Activated naive CD8-positive, alpha-beta T cell treated with anti-CD3 and anti-CD28 coated beads, Interleukin-2, amount 50 U/mL, for 24 hours (primary cell): ENCODE measurements at places on chromosomes 7 and 10.

GRCh38 chr10:56296618-56297017, 64.4 kb downstream of the ZWINT start:
- no peak for DNase-seq

DNA sequence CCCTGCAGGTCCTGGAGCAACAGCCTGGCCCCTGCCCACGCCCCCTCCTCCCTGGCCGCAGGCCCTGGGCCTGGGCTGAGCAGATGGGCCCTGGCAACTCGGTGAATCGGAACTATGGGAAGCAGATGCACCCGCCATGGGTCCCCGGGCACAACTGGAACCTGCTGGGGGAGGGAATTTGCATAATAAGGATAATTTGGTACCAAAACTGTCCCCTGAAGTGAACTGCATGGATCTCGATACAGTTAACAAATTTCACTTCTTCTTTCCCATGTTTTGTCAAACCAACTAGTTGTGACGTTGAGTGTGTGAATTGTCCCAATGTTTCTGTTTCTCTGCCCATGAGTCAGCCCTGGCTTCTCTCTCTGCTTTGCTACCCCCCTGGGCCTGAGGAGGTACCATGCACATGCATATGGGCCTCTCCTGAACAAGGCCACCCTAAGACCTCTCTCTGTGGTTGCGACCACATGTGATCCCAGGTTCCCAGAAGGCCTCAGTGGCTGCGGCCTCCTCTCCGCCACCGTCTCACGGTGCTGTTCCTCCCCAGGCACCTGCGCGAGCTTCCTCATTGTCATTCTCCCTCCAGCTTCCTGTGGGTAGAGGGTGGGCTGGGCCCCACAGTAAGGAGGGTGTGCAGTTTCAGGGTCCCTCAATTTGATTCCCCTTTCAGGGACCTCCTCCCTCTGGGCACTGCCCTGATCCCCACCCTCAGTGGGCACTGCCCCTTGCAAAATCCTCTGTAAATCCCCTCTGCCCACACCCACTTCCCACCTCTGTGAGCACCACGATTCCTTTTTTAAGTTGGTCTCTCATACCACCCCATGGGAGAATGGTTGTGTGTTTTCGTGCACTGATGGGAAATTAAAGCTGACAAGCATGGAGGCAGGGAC, 40.0 kb downstream of the FIGNL1 start:
- peak; percentile 57 for DNase-seq

DNA sequence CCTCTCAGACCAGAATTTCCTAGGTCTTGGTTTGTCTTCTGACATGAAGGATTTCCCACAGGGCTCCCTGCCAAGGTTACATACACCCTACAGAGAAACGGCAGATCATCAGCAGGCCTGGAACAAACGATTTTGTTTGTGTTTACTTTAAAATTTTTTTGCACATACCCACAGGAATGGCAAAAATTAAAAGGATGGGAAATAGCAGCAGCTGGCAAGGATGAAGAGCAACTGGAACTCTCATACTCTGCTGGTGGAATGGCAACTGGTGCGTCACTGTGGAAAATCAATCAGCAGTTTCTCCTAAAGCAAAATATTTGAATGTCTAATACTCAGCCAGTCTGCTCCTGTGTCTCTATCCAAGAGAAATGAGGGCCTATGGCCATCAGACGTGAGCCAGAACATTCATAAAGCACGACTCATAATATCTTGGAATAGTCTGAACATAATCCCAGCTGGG, 6.5 kb downstream of the BAIAP2L1 start:
- no peak for DNase-seq

GRCh38 chr10:99917963-99918825, 91.6 kb downstream of the DNMBP start:
- no peak for DNase-seq

DNA sequence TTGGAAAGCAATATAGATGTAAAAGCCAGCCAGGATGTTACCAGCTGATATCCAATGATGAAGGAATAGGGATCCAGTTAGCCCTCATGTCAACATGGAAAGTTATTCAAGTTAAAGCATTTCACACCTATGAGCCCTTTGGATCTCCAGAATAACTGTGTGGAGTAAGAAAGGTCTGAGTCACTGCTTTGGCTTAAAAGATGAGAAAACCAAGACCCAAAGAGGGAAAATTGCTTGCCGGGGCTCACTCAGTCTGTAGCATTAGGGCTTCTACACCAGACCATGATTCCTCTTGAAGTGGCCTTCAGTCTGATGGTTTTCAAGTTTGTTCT, 12.6 kb downstream of the LSM5 start:
- DNase-seq: no peak

DNA sequence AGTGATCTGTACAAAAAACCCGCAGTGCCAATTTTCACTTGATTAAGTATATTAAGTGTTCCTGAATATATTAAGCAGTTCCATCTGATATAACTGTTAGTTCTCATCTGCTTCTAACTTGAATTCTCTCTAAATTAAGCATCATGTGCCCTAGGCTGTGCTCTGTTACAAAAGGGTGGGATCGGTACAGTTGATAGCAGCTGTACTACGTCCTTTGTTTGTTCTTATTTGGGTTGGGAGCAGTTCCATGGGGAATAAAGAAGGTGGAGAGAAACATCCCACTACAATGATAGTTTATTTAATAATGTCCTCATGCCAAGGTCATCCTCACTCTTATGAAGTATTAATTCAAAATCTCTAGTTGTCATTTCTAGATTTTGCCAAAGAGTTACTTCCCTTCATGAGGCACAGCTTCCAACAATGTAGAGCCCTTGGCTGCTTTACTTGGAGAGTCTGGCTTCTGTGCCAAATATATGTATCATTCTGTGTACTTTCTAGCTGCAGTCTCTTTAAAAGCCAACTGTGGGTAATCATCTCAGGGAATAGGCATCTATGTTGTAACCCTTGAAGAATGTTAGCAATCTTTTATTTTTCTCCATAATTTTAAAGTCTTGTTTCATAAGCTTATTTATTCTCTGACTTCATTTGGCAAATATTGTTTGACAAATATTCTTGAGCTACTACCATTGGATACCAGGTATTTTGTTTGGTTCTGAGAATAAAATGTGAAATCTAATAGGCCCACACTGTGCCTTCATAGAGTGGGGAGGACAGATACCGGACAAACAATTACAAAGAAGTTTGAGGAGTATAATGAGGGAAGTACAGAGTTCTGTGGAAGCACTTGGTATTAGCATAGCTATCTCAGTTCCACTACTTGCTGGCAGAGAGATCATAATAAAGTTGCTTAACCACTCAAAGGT, 22.4 kb upstream of the AHR start:
- no peak for DNase-seq

GRCh38 chr7:79377097-79377496, 76.4 kb downstream of the MAGI2 start:
- no peak for DNase-seq

GRCh38 chr10:69065406-69066361, 22.2 kb upstream of the SRGN start:
- peak; percentile 71 for DNase-seq

GRCh38 chr7:87497482-87497881, 22.0 kb upstream of the ABCB4 start:
- no peak for DNase-seq

GRCh38 chr7:133344275-133344674, 91.4 kb downstream of the EXOC4 start:
- no peak for DNase-seq

GRCh38 chr7:96136600-96137239, 185.2 kb downstream of the SLC25A13 start:
- no peak for DNase-seq

DNA sequence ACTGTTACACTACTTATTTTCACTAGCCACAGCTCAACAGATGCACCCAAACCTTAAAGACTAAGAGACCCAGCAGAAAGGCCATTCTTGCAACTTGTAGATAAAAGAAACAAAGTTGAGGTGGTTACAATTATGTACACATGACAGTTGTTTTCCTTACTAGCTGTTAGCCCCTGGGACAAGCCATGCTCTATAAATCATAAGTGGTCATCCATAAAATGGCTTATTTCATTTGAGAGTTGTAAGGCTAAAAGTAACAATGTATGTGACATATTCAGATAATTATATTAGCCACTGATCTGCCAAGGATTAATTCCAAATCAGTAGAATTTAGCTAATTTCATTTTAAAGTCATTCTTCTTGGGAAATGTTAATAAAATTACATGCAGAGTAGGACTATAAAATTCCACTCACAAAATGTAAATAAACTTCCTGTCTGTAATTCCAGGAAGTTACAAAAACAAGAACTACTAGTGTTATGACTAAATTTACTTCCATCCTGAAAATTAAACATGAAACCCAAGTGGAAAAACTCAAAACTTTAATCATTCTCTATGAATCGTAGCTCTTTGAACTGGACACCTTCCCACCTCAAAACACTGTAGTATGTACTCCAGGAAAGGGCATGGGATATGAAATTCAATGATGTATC, 13.3 kb downstream of the SLC37A3 start:
- DNase-seq: no peak

DNA sequence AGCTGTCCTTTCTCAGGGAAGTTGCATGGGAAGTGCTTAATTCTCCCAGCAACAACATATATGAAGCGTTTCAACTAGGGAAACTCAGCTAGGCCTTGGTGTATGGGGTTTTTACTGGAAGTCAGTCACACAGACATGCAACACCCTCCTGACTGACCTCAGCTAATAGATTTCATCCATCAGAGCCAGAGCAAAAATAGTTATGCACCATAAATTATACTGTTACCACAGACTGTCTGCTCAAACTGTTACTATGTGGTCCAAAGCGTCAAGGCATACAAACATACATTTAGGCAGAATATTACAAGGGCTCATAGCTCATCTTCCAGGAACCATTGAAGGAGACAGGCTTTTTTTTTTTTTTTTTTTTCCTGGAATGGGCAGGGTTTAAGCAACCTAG, 417.9 kb downstream of the ANKRD7 start:
- no peak for DNase-seq

GRCh38 chr10:113381981-113382509, 170.8 kb upstream of the HABP2 start:
- DNase-seq: peak; percentile 10

GRCh38 chr10:112807013-112807412, 143.0 kb upstream of the TCF7L2 start:
- DNase-seq: no peak

GRCh38 chr10:131654471-131655087, 246.2 kb upstream of the PPP2R2D start:
- DNase-seq: no peak

GRCh38 chr7:12709726-12710502, 22.5 kb downstream of the ARL4A start:
- no peak for DNase-seq

- DNase-seq: no peak
These were observed 111.0 kb upstream of the KMT2E start for GRCh38 chr7:104903044-104903443.

DNA sequence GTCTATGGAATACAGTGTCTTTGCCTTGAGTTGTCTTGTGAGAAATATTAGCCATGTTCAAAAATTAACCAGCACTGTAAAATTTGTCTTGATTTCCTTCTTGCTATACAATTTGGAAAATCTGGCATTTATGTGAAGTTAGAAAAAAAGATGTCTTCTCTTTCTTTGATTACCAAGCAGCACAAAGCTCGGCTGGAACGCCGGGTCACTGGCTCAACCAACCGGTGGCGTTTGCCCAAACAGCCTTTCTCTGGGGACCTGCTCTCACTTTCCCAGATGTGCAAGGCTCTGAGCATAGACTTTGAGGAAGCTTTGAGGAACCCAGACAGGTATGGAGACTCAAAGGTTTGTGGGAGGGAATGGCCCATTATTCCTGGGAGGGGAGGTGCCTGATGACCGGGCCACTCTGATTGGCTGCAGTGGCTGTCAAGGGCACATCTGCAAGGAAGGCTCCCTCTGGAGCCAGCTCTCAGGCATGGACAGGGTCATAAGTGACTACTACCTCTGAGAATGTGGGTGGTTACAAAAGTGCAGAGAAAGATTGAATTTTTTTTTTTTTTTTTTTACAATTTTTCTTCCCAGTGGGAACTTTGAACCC, 5.6 kb downstream of the BTBD16 start:
- no peak for DNase-seq
